ENCODE measurements at places on chromosomes 7 and 10.

DNA sequence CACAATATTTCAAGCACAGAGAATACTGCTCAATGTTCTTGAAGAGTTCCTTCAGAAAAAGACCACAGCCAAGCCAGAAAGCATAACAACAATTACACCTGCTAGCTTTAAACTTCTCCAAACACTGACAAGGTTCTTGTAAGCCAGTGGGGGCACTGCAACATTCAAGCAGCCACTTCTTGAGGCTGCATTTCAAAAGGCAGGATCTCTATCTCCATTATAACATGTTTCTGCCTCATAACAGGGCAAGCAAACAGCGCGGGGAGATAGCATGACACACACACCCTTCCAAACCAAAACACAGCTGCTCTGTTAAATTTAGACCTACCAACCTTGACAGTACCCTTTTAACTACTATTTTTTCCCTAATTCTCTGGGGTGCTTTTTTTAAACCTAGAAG is 30.8 kb downstream of the CHCHD3 start:
- no peak for DNase-seq

DNA sequence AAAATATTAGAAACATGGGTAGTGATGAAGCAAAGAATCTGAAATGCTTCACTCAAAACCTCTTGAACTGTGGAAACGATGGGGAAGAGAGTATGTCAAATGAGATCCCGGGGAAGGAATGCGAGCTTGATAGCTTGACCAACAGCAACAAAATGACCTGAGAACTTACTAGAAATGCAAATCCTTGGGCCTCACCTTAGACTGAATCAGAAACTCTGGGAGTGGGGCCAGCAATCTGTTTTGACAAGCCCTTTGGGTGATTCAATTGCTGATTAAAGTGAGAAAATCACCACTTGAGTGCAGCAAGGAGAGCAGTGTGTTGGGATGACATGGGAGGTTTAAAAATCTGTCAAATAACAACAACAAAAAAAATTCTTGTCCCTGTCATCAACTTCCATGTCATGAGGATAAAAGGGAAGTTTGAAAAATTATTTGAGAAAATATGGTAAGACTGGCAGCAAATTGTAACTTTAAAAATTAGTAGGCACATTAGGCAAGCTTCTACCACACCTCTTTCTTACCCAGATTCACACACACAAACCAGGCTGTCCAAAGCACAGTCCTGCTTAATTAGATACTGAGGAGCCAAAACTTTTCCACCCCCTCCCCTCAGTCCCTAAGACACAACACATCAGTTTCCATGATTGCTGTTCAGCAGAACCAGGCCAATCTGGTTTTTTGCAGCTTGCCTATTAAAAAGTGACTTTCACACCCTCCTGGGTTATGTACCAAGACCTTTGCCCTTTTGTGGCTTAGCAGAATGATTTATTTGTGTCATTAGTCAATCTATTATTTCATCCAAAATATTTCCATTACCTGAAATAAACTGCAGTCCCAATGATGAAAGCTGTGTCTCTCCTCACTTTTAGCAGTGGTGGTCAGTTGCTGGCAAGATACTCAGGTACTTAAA is 15.6 kb downstream of the CALCR start:
- peak; percentile 33 for DNase-seq

DNA sequence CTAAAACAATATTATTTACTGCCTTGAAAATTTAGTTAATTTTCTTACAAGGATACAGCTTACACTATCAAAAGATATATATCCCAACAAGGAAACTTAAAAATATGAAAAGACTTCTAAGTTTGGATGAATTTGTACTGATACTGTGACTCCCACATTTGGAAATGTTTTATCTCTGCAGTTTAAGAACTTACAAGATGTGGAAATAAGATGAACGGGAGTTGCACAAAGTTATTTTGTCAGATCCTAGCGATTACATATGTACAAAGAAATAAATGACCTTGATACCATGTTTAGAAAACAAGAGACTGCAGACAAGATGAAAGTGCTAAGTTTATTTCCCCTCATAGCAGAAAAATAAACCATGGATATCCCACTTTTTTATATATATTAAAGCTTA is 103.7 kb upstream of the TMEM106B start:
- DNase-seq, result no peak

GRCh38 chr10:63166742-63167258 is 33.7 kb downstream of the NRBF2 start:
- peak; percentile 72 for DNase-seq

- DNase-seq, result no peak
Observed at GRCh38 chr7:44147026-44147991, 6.2 kb upstream of the MYL7 start.

- no peak for DNase-seq
Observed at GRCh38 chr10:78955206-78955605, 113.6 kb upstream of the ZMIZ1 start.
